ENCODE measurements at places on chromosomes 5 and 9. TPM values are rescaled to one million over a fixed set of nuclear protein-coding genes. Genes with fewer than 3 reads are reported as not detected.
A peak's percentile ranks its signal among the peaks of the same experiment; 100 is the strongest.

Gene FRRS1L
- total RNA-seq: 0.09 TPM

Gene TNFAIP8
- total RNA-seq: 119 TPM

Gene TICAM2
- 1.8 TPM for total RNA-seq

Gene PCDHB14
- total RNA-seq: 0.38 TPM

Gene DDX4
- 0.57 TPM for total RNA-seq

Gene CLIC3
- 13.6 TPM for total RNA-seq

Gene TMEM174
- total RNA-seq: not detected

Gene PDGFRB
- 6.0 TPM for total RNA-seq

Gene ARSI
- 0.76 TPM for total RNA-seq

Gene NR4A3
- 2.4 TPM for total RNA-seq

GRCh38 chr5:132389585-132390286 is 20.2 kb downstream of the SLC22A5 start:
- no peak for DNase-seq
- peaks cover 3% of the 10 kb centered on the region for H3K36me3 ChIP-seq
- no peaks in the 10 kb centered on the region for H3K27me3 ChIP-seq
- H3K4me3 ChIP-seq: no peak overlapping the region
- no peak overlapping the region for H3K27ac ChIP-seq

- no peak for DNase-seq
- H3K27ac ChIP-seq: no peak overlapping the region
- no peaks in the 10 kb centered on the region for H3K36me3 ChIP-seq
- H3K4me3 ChIP-seq: no peak overlapping the region
- H3K27me3 ChIP-seq: peaks cover 4% of the 10 kb centered on the region
- no peaks in the 10 kb centered on the region for H3K4me1 ChIP-seq
Observed at GRCh38 chr9:83056174-83056573, 6.8 kb downstream of the RASEF start.

- no peak overlapping the region for H3K4me3 ChIP-seq
- peak overlapping the region; percentile 7 for H3K27ac ChIP-seq
- H3K36me3 ChIP-seq: peaks cover 26% of the 10 kb centered on the region
- no peaks in the 10 kb centered on the region for H3K27me3 ChIP-seq
- peaks cover 26% of the 10 kb centered on the region for H3K4me1 ChIP-seq
Observed at GRCh38 chr5:169650701-169651331, 13.7 kb downstream of the DOCK2 start.

GRCh38 chr5:27171761-27172261 is 133.4 kb upstream of the CDH9 start:
- H3K4me3 ChIP-seq: no peak overlapping the region
- H3K4me1 ChIP-seq: no peaks in the 10 kb centered on the region
- no peak for DNase-seq
- H3K27ac ChIP-seq: no peak overlapping the region

- H3K27me3 ChIP-seq: peaks cover 90% of the 10 kb centered on the region
- peaks cover 6% of the 10 kb centered on the region for H3K4me1 ChIP-seq
- DNase-seq: no peak
- H3K4me3 ChIP-seq: peak overlapping the region; percentile 0
Observed at GRCh38 chr5:135030123-135030955, 3.7 kb downstream of the PITX1 start.

GRCh38 chr5:40720069-40720468 is 35.7 kb downstream of the TTC33 start:
- no peaks in the 10 kb centered on the region for H3K4me1 ChIP-seq
- H3K4me3 ChIP-seq: no peak overlapping the region
- no peaks in the 10 kb centered on the region for H3K27me3 ChIP-seq
- H3K27ac ChIP-seq: no peak overlapping the region
- peaks cover 12% of the 10 kb centered on the region for H3K36me3 ChIP-seq

GRCh38 chr9:24462951-24463350 is 82.7 kb downstream of the IZUMO3 start:
- H3K4me3 ChIP-seq: no peak overlapping the region
- H3K4me1 ChIP-seq: no peaks in the 10 kb centered on the region
- DNase-seq: no peak
- H3K27me3 ChIP-seq: no peaks in the 10 kb centered on the region

- DNase-seq: no peak
- H3K4me1 ChIP-seq: no peaks in the 10 kb centered on the region
- no peaks in the 10 kb centered on the region for H3K36me3 ChIP-seq
- H3K27me3 ChIP-seq: no peaks in the 10 kb centered on the region
- no peak overlapping the region for H3K4me3 ChIP-seq
Observed at GRCh38 chr5:76207120-76207519, 123.9 kb downstream of the SV2C start.

GRCh38 chr5:170028124-170028523 is 47.8 kb upstream of the INSYN2B start:
- no peak for DNase-seq
- H3K4me1 ChIP-seq: no peaks in the 10 kb centered on the region
- H3K27ac ChIP-seq: no peak overlapping the region
- H3K36me3 ChIP-seq: peaks cover 50% of the 10 kb centered on the region
- H3K27me3 ChIP-seq: no peaks in the 10 kb centered on the region

- H3K36me3 ChIP-seq: no peaks in the 10 kb centered on the region
- H3K4me3 ChIP-seq: no peak overlapping the region
- no peaks in the 10 kb centered on the region for H3K4me1 ChIP-seq
- no peaks in the 10 kb centered on the region for H3K27me3 ChIP-seq
Observed at GRCh38 chr5:51902512-51902911, 519.3 kb downstream of the ISL1 start.

DNA sequence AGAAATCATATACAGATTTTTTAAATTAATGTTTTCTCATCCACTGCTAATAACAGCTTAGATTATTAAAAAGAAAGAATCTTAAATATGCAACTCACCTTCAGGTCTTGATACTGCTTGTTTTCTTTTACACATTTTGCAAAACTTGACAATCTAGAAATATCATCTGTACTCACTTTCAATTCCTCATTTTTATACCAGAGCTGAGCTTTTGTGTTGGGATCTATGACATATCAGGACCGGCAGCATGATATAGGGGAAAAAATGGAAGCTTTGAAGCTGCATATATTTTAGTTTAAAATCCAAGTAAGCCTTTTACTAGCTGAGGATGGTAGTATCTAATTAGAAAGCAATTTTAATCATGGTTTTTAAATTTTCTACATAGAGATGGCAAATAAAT is 75.7 kb upstream of the SMARCA2 start:
- no peak for DNase-seq
- no peaks in the 10 kb centered on the region for H3K27me3 ChIP-seq
- no peak overlapping the region for H3K4me3 ChIP-seq
- no peaks in the 10 kb centered on the region for H3K36me3 ChIP-seq
- H3K4me1 ChIP-seq: no peaks in the 10 kb centered on the region

DNA sequence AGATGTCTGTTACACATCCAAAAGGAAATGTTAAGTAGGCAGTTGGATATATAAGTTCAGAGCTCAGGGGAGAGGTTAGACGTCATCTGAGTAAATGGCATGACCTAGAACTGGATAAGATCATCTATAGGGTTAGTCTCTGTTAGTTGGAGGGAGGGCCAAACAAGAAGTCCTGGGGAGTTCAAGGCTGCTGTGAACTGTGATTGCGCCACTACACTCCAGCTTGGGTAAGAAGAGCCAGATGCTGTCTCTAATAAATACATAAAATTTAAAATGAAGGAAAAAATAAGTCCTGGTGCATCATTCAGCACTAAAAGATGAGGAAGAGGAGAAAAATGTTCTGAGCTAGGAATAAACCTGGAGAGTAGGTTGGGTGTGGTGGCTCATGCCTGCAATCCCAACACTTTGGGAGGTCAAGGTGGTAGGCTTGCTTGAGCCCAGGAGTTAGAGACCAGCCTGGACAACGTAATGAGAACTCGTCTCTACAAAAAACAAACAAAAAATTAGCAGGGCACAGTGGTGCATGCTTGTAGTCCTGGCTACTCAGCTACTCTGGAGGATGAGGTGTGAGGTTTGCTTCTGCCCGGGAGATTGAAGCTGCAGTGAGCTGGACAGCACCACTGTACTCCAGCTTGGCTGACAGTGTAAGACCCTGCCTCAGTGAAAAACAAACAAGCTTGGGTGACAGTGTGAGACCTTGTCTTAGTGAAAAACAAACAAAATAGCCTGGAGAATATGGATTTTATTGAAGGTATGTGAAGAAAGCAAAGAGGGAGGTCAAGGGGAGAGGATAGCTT is 123.6 kb downstream of the ACTBL2 start:
- H3K4me1 ChIP-seq: no peaks in the 10 kb centered on the region
- no peaks in the 10 kb centered on the region for H3K36me3 ChIP-seq
- no peak for DNase-seq
- no peaks in the 10 kb centered on the region for H3K27me3 ChIP-seq
- H3K27ac ChIP-seq: no peak overlapping the region

DNA sequence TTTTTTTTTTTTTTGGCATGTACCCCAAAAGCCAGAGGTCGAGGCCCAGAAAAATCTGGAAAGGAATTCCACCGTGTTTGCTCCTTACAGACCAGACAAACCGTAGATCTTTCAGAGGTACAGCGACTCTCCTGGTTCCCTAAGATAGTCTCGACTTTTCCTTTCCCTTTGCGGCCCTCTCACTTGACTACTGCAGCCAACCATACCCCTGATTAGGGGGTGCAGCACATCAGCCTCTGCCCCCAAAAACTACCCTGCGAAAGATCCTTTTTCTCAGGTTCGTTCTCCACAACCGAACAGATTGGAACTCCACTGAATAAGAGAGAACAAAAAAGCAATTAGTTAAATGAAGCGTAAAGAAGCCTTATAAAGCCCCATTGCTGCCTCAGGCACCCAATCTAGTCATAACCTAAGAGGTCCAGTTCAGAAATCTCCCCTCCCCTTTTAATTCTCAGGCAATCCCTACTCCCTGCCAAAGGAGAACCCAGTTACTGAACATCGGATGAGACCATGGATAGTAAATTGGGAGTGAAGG is 379 bp upstream of the TICAM2 start:
- peak overlapping the region; percentile 29 for H3K4me3 ChIP-seq
- no peaks in the 10 kb centered on the region for H3K27me3 ChIP-seq
- peaks cover 11% of the 10 kb centered on the region for H3K4me1 ChIP-seq
- no peak for DNase-seq
- peak overlapping the region; percentile 65 for H3K27ac ChIP-seq

DNA sequence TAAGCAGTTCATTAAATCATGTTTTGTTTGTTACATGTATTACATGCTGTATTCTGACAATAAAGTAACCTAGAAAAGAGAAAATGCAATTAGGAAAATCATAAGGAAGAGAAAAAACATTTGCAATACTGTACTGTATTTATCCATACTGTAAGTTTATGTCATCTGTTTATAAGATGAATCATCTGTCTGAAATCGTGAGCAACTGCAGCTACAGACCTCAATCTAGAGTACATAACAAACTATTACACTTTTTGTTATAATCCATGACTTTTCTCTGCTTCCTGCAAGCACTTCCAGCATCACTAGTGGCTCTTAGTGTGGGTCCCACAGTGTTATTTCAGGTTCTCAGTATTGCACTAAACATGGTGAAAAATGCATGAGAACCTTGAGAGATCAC is 144.4 kb upstream of the NR4A3 start:
- H3K27ac ChIP-seq: no peak overlapping the region
- no peaks in the 10 kb centered on the region for H3K4me1 ChIP-seq
- no peak for DNase-seq
- no peaks in the 10 kb centered on the region for H3K27me3 ChIP-seq
- H3K4me3 ChIP-seq: no peak overlapping the region
- H3K36me3 ChIP-seq: no peaks in the 10 kb centered on the region

GRCh38 chr5:9524941-9525340 is 20.9 kb downstream of the SEMA5A start:
- DNase-seq: no peak
- no peaks in the 10 kb centered on the region for H3K27me3 ChIP-seq
- no peaks in the 10 kb centered on the region for H3K36me3 ChIP-seq
- no peak overlapping the region for H3K27ac ChIP-seq

DNA sequence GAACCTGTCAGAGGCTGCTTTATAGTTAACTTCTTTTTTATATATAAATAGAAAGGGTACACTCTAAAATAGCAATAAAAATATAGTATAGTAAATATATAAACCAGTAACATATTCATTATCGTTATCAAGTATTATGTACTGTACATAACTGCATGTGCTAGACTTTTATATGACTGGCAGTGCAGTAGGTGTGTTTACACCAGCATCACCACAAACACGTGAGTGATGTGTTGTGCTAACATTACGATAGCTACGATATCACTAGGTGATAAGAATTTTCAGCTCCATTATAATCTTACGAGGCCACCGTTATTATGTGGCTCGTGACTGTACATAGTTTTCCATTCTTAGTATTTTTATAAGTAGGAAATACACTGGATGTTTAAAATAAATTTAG is 43.8 kb upstream of the MEF2C start:
- no peak for DNase-seq
- no peaks in the 10 kb centered on the region for H3K27me3 ChIP-seq
- no peak overlapping the region for H3K27ac ChIP-seq
- H3K36me3 ChIP-seq: no peaks in the 10 kb centered on the region
- no peaks in the 10 kb centered on the region for H3K4me1 ChIP-seq

DNA sequence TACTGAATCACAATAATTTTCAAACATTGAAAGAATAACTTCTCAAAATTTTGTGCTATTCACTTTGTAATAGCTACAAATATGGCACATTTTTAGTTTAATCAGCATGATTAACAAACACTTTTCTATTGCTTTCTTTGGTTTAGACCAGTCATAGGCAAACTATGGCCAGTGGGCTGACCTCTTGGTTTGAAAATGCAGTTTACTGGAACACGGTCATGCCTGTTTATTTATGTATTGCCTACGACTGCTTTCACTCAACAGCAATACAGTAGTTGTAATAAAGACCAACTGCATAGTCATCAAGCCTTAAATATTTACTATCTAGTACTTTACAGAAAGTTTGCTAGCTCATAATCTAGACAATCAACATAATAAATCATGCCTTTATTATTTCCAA is 810.8 kb downstream of the TLE1 start:
- no peak overlapping the region for H3K27ac ChIP-seq
- DNase-seq: no peak
- H3K4me1 ChIP-seq: no peaks in the 10 kb centered on the region
- H3K27me3 ChIP-seq: no peaks in the 10 kb centered on the region

DNA sequence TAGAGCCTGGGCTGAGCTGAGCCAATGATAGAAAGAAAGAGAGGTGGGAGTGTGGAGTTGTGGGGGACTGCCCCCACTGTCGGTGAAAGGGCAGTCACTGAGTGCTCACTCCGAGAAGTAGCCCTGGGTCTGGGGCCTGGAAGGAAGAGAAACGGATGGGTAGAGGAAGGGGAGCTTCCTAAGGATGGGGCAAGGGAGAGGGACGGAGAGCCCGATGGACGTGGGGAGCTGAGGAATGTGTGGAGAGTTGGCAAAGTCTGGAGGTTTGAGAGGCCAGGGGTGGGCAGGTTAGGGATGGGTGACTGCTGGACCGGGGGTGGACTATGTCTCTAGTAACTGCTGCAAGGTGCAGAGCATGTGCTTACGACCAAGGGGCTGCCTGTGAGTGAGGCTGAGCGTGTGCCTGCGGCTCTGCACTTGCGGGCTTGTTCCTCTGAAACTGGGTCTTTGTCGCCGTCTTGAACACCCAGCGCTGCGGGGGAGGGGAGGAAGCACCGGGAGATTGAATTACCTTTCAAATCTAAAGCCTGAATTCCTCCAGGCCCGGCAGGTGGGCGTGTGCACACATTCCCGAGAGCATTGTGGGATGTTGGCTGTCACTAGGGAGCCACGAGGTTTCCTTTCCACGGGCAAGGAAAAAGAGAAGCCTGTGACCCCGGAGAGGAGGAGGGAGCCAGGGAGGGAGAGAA is 76.4 kb upstream of the ARAP3 start:
- no peaks in the 10 kb centered on the region for H3K36me3 ChIP-seq
- DNase-seq: no peak
- H3K27ac ChIP-seq: no peak overlapping the region
- peaks cover 15% of the 10 kb centered on the region for H3K27me3 ChIP-seq
- no peaks in the 10 kb centered on the region for H3K4me1 ChIP-seq
- no peak overlapping the region for H3K4me3 ChIP-seq

GRCh38 chr5:12016159-12016746 is 112.0 kb upstream of the CTNND2 start:
- H3K27me3 ChIP-seq: no peaks in the 10 kb centered on the region
- no peak overlapping the region for H3K27ac ChIP-seq
- no peaks in the 10 kb centered on the region for H3K36me3 ChIP-seq
- DNase-seq: no peak

Measured in thymus (tissue), 14 donors.